ENCODE measurements at places on chromosomes 3 and 15. TPM values are rescaled to one million over a fixed set of nuclear protein-coding genes. Genes with fewer than 3 reads are reported as not detected.

- no peak overlapping the region for H3K27ac ChIP-seq
- no peak overlapping the region for H3K4me3 ChIP-seq
- H3K36me3 ChIP-seq: peaks cover 14% of the 10 kb centered on the region
- H3K4me1 ChIP-seq: no peaks in the 10 kb centered on the region
Observed at GRCh38 chr15:40006003-40006402, 33.0 kb downstream of the SRP14 start.

DNA sequence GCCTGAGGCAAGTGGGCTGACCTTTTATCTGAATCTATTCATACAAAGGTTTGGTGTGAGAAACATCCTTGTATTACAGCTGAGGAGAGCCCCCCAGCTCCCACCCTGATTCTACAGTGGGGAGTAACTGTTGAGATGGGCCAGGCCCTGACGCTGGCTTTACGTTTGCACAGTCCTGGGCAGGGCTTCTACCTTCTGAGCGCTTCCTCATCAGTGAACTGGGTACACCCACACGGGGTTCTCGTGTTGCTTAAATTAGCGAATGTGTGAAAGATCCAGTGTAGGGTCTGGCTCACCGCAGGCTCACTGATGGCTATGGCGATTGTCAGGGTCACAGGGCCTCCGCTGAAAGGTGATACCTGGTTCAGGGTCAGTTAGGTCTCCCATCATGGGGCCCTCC lies 7.3 kb upstream of the GHRL start:
- no peaks in the 10 kb centered on the region for H3K27me3 ChIP-seq
- H3K36me3 ChIP-seq: peaks cover 39% of the 10 kb centered on the region
- H3K4me3 ChIP-seq: no peak overlapping the region
- H3K27ac ChIP-seq: no peak overlapping the region
- no peaks in the 10 kb centered on the region for H3K4me1 ChIP-seq

Gene ENTPD3
- total RNA-seq: not detected

DNA sequence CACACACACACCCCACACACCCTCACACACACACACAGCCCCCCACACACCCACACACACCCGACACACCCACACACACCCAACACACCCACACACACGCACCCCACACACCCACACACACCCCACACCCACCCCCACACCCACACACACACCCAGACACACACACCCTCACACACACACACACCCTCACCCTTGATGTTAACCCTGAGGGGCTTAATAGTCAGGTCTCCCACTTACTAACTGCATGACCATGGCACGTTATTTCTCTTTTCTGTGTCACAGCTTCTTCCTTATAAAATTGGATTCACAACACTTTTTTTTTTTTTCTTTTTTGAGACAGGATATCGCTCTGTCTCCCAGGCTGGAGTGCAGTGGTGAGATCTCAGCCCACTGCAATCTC lies 2.8 kb downstream of the GRM2 start:
- no peak for DNase-seq
- H3K4me1 ChIP-seq: no peaks in the 10 kb centered on the region
- no peaks in the 10 kb centered on the region for H3K36me3 ChIP-seq
- H3K27me3 ChIP-seq: no peaks in the 10 kb centered on the region

DNA sequence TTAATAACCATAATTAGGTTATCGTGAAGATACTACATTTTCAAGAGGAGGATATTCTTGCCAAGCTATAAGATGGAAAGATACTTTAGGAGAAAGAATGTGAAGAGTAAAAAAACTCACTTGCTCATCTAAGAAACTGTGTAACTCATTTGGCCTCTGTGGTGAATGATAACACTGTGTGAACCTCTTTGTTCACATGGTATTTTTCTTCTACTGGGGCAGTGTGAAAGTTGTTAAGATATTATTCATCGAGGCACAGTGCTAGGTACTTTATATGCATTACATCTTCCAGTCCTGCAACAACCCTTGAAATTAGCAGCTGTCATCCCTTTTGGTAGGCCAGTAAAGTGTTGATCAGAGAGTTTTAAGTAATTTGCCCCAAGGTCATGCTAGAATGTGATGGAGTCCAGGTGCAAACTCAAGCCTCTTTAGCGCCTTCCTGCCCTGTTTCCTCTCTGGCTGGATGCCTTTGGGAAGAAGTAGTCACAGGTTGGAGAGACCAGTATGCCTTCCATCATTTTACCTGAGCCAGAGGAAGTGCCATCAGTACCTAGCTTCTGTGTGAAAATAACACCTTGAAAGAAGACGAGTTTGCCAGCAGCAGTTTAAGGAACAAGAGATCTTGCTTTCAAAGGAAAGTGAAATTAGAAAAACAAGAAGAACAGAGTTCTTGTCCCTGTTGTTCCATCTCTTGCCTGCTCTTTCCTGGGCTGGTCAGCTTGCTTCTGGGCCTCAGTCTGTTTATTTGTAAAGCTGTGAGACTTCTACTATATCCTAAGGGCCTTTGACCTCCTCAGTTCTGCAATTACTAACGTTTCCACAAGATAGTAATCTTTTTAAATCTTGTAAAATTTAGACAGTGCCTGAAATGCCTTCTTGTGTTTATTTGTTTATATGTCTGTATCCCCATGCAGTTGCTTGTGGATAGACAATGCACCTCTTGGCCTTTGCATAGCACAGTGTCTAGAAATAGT lies 179.3 kb downstream of the FNDC3B start:
- H3K4me1 ChIP-seq: no peaks in the 10 kb centered on the region
- no peaks in the 10 kb centered on the region for H3K27me3 ChIP-seq
- H3K4me3 ChIP-seq: no peak overlapping the region
- H3K36me3 ChIP-seq: no peaks in the 10 kb centered on the region

Gene POLQ
- total RNA-seq: 12.4 TPM

Gene SCN11A
- 0.07 TPM for total RNA-seq
